Stimulated activated CD4-positive, alpha-beta T cell treated with anti-CD3 and anti-CD28 coated beads, Interleukin-4, amount 100 ng/mL, for 24 hours (primary cell): ENCODE measurements at places on chromosomes 16 and 17.

GRCh38 chr16:31129568-31130335 lies 5.8 kb downstream of the PRSS8 start:
- no peak for DNase-seq

- DNase-seq: no peak
Measured at GRCh38 chr17:21263376-21263775, 10.2 kb upstream of the NATD1 start.

DNA sequence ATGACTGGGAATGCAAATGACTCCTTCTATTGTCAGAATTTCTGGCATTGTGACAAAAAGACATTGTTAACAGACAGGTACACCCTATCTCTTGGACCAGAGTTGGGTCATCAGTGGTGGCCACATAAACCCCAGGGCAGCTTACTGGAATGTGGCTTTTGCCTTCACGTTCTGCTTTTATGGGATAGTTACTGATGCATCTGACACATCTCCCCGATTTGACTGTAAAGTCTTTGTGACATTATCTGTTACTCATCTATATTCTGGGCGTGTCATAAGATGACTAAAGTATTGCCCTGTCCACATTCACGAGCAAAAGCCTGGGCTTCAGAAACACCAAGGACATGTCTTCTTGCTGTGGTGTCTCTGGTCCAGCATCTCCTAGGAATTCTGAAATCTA lies 18.7 kb upstream of the AQP8 start:
- no peak for DNase-seq

DNA sequence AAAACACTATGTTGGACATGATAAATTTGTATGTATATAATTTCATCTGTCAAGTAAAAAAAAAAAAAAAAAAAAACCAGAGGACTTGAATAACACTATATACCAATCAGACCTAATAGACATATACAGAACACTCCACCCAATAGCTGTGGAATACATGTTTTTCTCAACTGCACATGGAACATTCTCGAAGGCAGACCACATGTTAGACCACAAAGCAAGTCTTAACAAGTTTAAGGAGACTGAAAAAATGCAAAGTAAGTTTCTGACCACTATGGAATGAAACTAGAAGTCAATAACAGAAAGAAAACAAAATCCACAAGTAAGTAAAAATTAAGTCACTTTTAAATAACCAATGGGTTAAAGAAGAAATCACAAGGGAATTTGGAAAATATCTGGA lies 8.4 kb upstream of the CNTNAP4 start:
- no peak for DNase-seq

GRCh38 chr17:81930142-81931125 lies 2.9 kb upstream of the MAFG start:
- no peak for DNase-seq

GRCh38 chr17:43671031-43671692 lies 9.4 kb upstream of the MEOX1 start:
- DNase-seq: no peak

- no peak for DNase-seq
Measured at GRCh38 chr17:8726941-8727555, 17.6 kb downstream of the CCDC42 start.

- DNase-seq: peak; percentile 63
Measured at GRCh38 chr17:44522883-44523671, 19.9 kb upstream of the GPATCH8 start.

DNA sequence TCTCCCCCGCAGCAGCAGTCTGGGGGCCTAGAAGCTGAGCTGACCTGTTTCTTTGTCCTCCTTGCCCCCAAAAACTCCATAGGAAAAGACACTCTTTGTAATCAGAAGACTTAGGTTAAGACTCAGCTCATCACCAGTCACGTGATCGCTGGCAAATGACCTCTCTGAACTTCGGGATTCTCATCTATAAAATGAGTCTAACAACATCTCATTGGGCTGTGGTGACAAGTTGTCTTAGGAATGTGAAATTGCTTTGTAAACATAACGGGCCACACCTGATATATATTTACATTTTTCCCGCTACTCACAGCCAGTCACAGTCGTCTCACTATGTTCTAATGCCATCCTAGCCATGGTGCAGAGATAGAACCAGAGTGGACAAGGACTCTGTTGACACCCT lies 86.0 kb upstream of the LHX1 start:
- DNase-seq: no peak

DNA sequence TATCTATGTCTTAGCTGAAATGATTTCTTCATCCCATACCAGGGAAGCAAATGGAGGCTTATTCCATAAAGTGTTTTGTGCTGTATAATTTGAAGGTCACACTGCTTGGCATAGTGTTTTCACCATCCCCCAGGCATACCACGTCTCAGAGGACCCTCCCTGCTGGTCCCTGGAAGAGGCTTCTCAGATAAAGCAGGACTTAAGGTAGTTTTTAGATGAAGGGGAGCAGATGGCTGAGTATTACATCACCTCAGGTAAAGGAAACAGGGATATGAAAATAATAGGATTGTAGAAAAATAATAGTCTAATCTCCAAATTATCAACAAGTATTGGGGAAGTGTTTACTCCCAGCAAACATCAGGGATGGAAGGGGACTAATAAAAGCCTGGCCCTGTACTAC lies 7.3 kb upstream of the SMG1 start:
- no peak for DNase-seq

DNA sequence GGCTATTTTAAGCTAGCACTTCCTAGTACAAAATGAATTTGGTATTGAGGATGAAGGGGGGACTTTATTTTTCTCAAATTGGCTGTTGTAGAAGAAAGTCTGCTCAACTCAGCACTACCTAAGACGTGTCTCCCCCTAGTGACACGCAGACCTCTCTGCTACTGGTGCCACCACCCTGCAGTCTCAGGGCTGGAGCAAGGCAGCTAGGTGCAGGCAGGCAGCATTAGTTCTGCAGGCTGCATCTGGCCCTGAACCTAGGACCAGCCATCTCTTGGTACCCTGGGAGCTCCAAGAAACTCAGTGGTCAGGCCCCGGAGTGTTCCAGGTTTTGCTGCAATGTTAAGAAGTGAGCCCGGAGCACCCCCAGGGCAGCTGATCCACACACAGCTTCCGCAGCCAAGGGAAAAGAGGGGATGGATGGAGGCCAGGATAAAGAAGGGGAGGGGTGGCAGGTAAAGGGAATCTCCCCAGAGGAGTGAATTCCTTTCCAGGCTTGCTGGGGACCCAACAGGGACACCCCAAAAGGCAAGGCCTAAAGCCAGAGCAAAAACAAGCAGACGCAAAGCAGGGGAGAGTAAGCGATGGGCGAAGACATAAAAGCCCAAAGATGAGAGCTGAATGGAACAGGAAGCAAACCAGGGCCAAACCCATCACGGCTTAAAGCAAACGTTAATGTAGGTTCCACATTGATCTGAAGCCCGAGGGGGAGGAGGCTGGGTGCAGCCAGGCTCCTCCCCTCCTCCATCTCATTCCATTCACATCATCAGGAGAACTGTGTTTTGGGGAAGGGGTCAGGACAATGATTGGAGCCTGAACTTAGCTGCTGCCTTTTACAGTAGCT lies 200.5 kb downstream of the ZFHX3 start:
- DNase-seq: no peak

GRCh38 chr17:74981318-74981978 lies 6.0 kb upstream of the CDR2L start:
- DNase-seq: no peak

- DNase-seq: peak; percentile 57
Measured at GRCh38 chr16:84175350-84176081, 11.3 kb downstream of the TAF1C start.

DNA sequence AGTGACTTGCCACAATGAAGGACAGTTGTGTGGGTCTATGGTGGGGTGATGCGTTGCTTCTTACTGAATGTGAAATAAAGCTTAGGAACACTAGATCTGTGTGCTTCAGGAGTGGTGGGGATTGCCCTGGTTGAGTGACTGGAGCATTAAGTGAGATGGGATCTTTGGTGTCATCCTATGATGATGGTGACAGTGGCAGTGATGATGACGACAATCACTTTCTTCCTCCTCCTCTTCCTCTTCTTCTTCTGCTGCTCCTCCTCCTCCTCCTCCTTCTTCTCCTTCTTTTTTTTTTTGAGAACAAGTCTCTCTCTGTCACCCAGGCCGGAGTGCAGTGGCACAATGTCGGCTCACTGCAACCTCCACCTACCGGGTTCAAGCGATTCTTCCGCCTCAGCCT lies 396.8 kb downstream of the SEC14L1 start:
- no peak for DNase-seq

GRCh38 chr17:79189305-79189704 lies 114.7 kb downstream of the ENGASE start:
- no peak for DNase-seq

DNA sequence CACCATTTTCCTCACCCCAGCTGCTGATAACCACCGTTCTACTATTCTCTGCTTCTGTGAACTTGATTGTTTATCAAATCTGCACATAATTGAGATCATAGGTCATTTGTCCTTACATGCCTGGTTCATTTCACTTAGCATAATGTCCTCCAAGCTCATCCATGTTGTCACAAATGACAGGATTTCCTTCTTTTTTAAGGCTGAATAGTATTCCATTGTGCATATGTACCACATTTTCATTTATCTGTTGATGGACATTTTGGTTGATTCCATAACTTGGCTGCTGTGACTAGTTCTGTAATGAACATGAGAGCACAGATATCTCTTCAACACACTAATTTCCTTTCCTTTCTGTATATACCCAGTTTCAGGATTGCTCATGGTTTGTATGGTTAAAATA lies 225.3 kb upstream of the TBX2 start:
- no peak for DNase-seq

DNA sequence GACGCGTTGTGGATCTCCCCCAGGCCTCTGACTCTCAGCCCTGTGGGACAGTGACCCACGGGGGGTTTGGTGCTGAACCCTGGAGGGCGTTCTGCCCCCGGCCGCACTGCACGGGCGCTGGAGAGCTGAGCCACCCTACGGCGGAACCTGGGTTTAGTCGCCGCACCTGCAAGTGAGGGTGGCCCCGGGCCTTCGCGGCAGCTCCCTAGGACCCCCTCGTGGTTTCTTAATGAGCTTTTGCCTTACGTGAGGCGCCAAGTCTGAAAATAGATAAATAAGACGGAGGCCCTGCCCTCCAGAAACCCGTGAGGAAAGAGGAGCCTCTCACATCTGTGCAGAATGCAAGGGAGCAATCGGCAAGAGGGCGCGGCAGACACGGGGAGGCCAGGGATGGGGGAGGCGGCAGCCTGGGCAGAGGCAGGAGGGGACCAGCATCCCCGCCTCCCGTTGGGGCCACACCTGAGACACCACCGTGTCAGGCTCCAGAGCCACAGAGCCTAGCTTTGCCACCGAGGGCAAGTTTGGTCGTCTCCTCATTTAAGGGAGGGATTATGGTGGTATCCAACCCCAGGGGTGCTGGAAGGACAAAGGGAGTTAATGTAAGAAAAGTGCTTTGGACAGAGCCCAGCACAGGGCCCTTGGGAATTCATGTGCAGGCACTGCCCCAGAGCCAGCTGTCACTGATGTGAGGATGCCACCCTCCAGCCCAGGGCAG lies 153.2 kb upstream of the CHMP6 start:
- DNase-seq: no peak

DNA sequence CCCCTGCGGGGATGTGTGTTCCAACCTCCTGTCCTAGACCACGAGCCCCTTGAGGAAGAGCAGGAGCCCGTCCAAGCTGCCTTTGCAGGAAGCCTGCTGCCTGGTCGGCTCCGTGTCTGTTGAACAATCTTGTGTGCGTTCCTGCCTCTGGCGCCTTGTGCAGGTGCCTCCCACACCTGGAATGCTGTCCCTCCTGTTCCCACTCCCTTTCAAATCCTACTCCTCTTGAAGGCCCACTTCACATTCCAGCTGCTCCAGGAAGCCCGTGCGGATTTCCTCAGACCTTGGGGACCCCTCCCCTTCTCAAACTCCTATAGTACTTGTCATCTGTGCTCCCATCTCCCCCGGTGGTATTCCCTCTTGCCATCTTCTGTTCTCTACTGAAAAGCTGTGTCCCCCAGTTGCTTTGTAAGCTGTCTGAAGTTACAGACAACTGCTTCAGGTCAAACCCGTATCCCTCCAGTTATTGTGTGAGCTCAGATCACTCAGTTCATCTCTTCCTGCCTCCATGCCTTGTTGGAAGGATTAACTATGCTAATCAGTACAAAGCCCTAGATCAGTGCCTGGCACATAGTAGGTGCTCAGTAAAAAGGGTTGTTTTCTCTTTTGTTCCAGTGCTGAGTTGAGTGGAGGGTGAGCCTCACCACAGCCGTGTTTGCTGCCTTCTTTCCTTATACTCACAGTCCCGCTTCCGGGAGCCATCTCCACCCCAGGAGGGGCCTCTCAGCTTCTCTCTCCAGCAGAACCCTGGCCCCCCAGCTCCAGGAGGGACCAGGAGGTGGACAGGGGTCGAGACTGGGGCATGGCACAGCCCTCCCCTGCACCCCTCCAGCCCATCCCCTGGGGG lies 241.8 kb upstream of the CIBAR2 start:
- no peak for DNase-seq

DNA sequence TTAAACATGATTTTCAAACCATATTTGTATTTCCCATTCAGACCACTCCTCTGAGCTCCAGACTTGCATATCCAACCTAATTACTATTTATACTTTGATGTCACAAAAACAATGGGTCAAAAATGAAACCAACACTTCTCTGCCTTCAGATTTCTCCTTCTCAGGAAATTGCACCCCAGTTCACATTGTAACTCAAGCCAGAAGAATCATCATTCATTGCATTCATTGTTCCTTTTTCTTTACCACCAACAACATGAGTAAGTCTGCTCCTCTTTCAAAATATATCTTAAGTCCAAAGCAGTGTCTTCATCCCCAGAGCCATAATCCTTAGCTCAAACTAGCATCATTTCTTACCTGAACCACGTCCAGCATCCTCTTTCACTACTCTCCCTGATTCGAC lies 2.6 kb upstream of the AKAP1 start:
- no peak for DNase-seq

DNA sequence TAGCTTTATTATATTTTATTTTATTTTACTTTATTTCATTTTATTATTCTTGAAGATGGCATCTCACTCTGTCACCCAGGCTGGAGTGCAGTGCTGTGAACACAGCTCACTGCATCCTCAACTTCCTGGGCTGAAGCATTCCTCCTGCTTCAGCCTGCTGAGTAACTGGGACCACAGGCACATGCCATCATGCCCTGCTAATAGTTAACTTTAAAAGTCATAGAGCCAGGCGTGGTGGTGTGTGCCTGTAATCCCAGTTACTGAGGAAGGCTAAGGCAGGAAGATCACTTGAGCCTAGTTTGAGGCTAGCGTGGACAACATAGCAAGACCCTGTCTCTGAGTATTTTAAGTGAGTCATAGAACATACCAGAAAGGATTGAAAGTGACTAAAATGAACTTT lies 38.7 kb downstream of the ESRP2 start:
- no peak for DNase-seq

DNA sequence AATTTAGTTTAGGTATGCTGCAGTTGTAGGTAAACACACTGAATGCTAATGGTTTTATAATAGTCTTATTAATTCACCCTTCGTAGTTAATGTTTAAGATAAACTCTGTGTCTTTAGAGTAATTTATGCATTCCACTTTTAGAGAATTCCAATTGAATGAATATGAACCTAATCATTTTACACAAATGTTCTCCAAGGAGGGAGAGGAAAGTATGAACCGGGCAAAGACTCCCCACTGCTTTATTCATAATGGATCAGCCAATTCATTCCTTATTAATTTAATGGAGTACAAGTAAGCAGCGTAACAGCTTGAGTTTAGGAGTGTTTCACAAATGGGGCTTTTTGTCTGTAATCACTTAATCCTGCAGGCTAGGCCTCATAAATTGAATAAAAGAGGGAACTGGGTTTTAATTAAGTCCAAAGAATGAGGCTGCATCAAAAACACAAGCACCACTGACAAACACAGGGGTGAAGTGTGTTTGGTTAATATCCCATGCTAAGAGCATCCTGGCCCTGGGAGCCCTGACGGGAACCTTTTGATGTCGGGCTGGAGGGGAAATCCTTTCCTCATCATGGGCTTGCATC lies 375.7 kb upstream of the DYNLRB2 start:
- DNase-seq: no peak
